ENCODE measurements at places on chromosomes 2 and 18.
A peak's percentile ranks its signal among the peaks of the same experiment; 100 is the strongest.

- DNase-seq: peak; percentile 85
These were observed 5.5 kb downstream of the TMBIM1 start for GRCh38 chr2:218286570-218287459.

DNA sequence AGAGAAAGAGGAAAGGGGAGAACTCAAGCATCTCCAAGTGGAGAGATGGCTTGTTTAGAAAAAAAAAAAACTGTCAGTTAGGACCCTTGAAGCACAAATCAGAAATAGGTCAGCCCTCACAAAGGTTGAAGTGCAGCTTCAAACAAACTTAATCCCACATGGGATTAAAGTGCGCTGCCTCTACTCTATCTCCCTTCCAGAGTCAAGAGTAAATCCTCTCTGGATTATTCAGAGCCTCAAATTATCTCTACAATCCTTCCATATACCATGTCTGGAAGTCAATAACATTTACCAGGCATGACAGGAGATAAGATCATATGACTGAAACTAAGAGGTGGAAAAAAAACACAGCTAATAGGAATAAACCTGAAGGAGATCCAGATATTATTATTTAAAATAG is 69.8 kb downstream of the SMAD7 start:
- no peak for DNase-seq

- DNase-seq: no peak
These were observed 102.2 kb upstream of the ASB18 start for GRCh38 chr2:236366397-236366796.

DNA sequence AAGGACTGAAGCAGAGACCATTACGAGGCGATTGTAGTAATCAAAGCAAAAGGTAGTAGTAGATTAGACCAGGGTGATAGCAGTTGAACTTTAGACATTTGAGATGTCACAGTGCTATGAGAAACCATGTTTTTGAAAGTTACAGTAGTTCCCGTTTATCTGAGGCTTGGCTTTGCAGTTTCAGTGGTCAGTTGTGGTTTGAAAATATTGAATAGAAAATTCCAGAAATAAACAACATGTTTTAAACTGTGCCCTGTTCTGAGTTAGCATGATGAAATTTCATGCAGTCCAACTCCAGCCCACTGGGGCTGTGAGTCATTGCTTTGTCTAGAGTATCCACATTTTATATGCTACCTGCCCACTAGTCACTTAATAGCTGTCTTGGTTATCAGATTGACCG is 47.5 kb downstream of the ZNF638 start:
- DNase-seq: peak; percentile 48

DNA sequence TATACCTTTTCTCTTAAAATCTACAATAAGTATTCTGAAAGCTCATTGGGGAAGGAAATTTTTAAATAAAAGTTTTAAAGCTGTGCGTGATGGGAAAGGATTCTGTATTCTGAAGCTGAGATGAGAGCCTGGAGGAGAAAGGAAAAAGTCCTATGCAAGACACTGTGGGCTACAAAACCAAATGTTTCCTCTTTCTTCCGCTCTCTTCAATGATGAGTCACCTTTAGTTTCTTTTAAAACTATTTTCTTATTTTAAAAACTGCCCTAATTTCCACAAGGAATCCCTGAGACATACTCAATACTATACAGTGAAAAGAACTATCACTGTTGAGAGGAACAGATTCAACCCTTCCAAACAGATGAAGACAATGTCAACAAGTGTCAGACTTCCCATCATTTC is 87.4 kb downstream of the INO80D start:
- DNase-seq: no peak

- no peak for DNase-seq
These were observed 120.8 kb downstream of the NFATC1 start for GRCh38 chr18:79516441-79516931.

DNA sequence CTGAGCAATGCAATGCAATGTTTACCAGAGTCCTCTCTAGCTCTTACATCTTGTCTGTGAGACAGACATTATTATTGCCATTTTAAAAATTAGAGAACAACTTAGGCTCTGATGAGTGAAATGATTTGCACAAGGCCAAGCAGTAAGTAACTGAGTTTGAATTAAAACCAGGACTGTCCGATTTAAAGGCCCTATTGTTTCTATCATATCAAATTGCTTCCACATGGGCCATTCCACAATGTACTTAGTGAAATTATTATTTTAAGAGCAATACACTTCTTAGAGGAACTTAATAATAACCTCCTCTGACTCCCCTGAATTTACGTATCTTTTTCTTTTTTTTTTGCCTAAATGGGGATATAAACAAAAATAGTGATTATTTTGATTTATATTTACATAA is 64.6 kb downstream of the PLCL1 start:
- no peak for DNase-seq

DNA sequence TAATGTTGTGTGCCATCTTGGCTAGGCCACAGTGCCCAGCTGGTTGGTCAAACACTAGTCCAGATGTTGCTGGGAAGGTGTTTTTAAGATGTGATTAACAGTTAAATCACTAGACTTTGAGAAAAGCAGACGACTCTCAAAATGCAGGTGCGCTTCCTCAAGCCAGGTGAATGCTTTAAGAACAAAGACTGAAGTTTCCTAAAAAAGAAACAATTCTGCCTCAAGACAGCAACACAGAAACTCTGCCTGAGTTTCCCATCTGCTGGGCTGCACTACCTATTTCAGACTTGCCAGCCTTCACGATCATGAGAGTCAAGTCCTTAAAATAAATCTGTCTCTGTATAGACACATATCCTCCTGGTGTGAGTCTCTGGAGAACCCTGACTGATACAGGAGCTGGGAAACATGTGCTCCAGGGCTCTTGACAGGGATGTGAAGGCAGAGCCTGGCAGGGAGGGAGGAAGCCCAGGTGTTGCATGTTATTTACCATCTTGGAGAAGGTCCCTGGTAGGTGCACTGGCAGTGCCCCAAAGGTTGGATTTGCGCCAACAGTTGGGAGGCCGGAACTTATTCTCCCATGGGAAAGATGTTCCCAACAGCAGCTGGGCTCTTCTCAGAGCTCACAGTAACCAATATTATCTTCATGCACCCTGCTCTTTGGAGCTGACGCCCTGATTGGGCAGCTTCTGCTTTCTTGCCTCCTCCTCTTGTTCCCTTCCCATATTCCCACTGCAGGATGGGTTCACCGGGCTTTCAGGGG is 43.9 kb downstream of the ST6GAL2 start:
- DNase-seq: no peak

DNA sequence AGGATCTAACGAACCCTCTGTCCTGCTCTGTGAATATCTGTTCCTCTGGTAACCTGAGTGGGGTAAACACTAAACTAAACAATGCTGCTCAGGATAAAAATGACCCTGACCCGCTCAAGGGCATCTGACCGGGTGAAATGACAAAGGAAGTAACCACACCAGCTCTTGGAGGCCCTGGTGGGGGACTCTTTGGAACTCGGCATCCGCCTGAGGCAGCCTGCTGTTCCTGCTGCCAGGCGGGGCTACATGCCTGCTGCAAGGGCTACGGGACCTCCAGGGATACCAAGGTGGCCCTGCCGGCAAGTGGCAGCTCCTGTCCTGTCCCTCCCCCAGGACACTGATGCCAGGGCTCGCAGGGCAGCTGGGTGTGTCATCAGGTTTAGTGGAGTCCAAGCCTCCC is 273.3 kb downstream of the HDAC4 start:
- no peak for DNase-seq

DNA sequence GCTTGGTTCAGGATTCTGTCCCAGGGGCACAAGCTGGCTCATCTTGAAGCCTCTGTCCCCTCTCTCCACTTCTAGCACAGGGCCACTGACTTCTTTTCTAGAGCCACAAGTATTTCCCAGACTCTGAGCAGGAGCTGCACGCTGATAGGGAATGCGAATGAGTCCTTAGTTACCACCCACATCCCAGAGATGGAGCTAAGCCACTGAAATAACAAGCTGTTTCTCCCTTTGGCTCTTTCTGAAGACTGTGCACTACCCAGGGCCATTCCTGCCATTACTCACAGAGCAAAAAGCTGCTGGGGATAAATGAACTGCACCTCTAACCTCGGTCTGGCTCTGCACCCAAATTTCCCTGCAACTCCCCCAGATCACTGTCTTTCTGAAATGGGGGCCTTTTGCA is 70.6 kb downstream of the TSN start:
- no peak for DNase-seq

- no peak for DNase-seq
These were observed 47.1 kb downstream of the NEDD4L start for GRCh38 chr18:58091099-58091611.

- peak; percentile 35 for DNase-seq
These were observed 582 bp downstream of the RIOK3 start for GRCh38 chr18:23453680-23454058.

DNA sequence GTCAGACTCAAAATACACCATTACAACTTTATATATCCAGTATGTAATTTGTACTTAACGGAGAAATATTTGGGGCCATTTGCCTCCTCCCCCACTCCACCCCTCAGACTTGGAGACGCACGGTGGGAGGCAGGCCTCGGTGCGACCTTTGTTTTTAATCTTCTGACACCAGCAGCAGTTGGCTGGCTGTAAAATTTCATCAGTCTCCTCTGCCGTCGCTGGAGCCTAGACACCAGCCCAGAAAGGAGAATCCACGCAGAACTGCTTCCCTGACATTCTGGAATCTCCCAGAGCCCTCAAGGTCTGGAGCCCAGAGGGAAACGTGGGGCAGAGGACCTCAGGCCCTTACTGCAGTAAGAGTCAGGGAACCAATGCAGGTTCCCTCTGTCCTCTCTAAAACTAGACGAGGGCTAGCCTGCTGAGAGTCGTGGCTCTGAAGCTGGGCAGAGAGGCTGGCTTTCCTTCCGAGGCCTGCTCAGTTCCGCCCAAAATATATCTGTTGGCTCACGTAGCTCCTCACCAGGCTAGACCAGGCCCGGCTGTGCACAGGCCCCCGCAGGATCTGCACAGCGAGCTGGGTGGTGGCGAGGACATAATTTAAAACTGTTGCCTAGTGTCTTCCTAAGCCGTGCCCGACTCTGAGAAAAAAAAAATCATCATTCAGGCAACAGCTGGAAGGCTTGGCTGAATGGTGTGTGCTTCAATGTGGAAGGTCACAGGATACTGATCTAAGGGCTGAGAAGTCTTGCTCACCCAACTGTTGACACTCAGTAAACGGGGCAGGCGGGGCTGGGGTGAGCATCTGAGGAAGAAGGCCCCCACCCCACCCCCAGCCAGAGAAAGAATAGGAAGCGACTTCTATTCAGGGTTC is 40.4 kb downstream of the EN1 start:
- no peak for DNase-seq

DNA sequence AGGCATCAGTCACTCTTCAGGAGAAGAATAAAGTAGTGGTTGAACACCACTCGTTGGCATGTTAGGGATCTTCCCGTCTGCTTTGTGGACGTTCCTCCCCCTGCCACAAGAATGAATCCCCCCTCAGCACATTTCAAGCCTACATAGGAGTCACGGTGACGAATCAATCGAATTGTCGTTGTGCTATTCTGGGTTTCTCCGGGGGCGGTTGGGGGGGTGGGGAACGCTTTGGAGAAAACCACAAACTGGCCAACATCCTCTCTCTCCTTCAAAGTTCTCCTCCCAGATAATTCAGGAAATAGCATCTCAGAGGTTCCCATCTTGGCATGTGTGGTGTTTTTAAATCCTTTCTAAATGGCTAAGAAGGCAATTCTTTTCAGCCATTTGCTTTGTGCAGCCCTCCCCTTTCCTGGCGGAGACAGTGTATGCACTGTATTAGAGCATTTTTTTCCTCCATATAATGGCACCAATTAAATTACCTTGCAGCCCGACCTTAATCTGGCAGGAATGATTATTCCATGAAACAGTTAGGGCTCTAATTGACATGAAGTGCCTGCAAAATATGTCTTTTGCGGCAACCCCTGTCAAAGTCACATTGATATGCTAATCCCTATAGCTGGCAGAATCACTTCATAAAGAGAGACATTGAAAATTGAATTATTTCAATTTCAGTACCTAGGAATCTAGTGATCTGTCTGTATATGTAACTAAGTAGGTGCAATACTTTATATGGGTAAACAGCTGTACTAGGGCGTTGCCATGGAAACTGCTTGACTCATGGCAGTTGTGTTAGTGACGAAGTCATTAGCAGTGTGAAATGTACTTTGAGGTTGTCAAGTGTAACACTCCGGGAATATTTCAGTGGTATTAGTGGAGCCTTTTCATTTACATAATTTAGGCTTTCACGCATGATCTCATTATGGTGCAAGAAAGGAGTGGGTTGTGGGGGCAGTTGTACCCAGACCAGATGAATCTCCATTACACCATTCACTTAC is 323.4 kb upstream of the SLC14A2 start:
- peak; percentile 37 for DNase-seq

DNA sequence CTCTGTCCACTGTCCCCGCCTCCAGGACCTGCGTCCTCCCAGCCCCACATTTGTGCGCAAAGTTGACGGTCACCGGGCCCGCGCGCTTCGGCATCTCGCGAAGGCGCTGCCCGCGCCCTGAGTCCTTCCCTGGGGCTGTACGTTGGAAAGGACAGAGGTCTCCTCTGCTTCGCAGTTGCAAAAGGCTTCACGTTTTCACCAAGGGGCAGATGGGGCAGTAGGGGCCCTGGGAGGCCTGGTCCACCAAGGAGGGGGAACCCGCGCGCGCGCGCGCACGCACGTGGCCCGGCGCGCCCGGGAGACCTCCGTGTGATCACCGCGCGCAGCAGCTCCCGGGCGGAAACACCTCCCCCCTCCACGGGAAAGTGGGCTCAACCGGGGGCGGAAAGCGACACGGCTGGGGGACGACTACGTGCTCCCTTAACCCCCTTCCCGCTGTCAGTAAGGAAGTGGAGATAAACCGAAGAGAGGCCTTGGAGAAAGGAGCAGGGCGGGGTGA is 21.9 kb downstream of the TEX44 start:
- DNase-seq: no peak

DNA sequence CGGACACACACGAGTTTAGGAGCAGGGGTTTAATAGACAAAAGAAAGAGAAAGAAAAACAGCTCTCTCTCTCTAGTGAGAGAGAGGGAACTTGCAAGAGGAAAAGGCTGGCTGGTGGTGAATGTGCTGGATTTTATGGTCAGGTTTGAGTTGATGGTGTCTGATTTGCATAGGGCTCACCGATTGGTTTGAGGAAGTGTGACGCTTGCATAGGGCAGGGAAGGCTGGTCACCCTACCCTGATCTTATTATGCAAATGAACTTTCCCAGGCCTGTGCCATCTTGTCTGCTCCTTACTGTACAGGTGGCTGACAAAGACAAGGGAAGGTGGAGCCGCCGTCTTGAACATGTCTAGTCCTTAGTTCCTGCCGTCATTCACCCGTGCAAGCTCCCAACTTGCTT is 408.9 kb downstream of the RIT2 start:
- DNase-seq: no peak

- no peak for DNase-seq
These were observed 66.6 kb downstream of the STPG4 start for GRCh38 chr2:47088371-47089082.

DNA sequence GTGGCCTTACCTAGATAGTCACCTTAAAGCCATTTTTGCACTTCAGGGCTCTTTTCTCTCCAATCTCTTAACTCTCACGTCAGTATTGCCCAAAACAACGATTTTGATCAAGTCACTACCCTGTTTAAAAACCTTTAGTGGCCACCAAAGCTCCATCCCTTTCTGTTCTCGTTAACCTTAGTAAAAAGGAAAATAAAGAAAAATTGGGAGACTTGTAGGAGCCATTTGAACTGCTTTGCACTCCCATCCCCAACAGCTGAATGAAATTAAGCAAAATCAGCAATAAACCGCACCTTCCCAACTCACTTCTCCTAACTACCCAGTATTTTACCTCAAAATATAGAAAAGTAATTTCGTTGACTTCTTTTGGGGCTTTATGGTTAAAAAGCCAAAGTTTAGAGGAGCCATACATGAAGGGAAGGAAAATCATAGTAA is 686 bp upstream of the ARL5A start:
- no peak for DNase-seq
